ENCODE measurements at places on chromosomes 1 and 21. TPM values are rescaled to one million over a fixed set of nuclear protein-coding genes. Genes with fewer than 3 reads are reported as not detected.

- peaks cover 6% of the 10 kb centered on the region for H3K4me1 ChIP-seq
- DNase-seq = no peak
- no peaks in the 10 kb centered on the region for H3K27me3 ChIP-seq
- peaks cover 20% of the 10 kb centered on the region for H3K36me3 ChIP-seq
These were observed 67.9 kb upstream of the ZNF326 start for GRCh38 chr1:89927049-89927448.

Gene ZNF648
- 0.34 TPM for total RNA-seq

- H3K27me3 ChIP-seq = no peaks in the 10 kb centered on the region
- no peaks in the 10 kb centered on the region for H3K4me1 ChIP-seq
- H3K27ac ChIP-seq = no peak overlapping the region
- no peak for DNase-seq
- peaks cover 64% of the 10 kb centered on the region for H3K36me3 ChIP-seq
- no peak overlapping the region for H3K4me3 ChIP-seq
These were observed 47.1 kb downstream of the COP1 start for GRCh38 chr1:176159993-176160392.

- no peaks in the 10 kb centered on the region for H3K36me3 ChIP-seq
- no peak for DNase-seq
- no peak overlapping the region for H3K4me3 ChIP-seq
- peaks cover 24% of the 10 kb centered on the region for H3K27me3 ChIP-seq
- H3K27ac ChIP-seq = no peak overlapping the region
- H3K4me1 ChIP-seq = no peaks in the 10 kb centered on the region
These were observed 29.0 kb downstream of the TNR start for GRCh38 chr1:175714350-175714749.

DNA sequence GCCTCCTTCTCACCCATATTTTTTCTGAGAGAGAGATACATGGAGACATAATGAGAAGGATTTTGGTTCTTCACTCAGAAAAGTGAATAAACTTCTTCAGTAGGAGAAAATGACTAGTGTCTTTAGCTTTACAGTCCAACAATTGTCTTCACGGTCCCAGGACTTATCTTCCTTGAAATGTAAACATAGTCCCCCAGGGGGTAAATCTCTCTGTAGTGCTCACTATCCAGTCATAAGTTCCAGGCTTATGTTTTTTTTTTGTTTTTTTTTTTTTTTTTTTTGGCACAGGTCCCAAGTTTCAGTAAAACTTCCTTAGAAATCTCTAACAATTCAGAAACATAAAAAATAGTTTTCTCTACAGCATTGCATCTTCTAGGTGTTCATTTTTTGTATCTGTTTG lies 890.2 kb upstream of the B3GALT2 start:
- H3K27me3 ChIP-seq = no peaks in the 10 kb centered on the region
- H3K27ac ChIP-seq = no peak overlapping the region
- no peaks in the 10 kb centered on the region for H3K4me1 ChIP-seq
- H3K4me3 ChIP-seq = no peak overlapping the region
- DNase-seq = no peak
- no peaks in the 10 kb centered on the region for H3K36me3 ChIP-seq

- no peak overlapping the region for H3K4me3 ChIP-seq
- H3K36me3 ChIP-seq = no peaks in the 10 kb centered on the region
- peaks cover 3% of the 10 kb centered on the region for H3K27me3 ChIP-seq
- DNase-seq = no peak
- no peak overlapping the region for H3K27ac ChIP-seq
- peaks cover 12% of the 10 kb centered on the region for H3K4me1 ChIP-seq
These were observed 156.1 kb downstream of the NR5A2 start for GRCh38 chr1:200183637-200184036.
